Heart left ventricle (tissue), 16 donors: ENCODE measurements at places on chromosomes 5 and 9.

GRCh38 chr9:35566417-35566816, 38.6 kb upstream of the TESK1 start:
- no peak overlapping the region for H3K4me3 ChIP-seq
- H3K27me3 ChIP-seq, result no peaks in the 10 kb centered on the region
- no peak overlapping the region for H3K27ac ChIP-seq
- peaks cover 30% of the 10 kb centered on the region for H3K4me1 ChIP-seq
- peaks cover 2% of the 10 kb centered on the region for H3K36me3 ChIP-seq

GRCh38 chr9:121741228-121741918, 89.9 kb downstream of the DAB2IP start:
- H3K4me3 ChIP-seq, result no peak overlapping the region
- DNase-seq, result no peak
- H3K27ac ChIP-seq, result peak overlapping the region; percentile 91
- H3K4me1 ChIP-seq, result peaks cover 94% of the 10 kb centered on the region

DNA sequence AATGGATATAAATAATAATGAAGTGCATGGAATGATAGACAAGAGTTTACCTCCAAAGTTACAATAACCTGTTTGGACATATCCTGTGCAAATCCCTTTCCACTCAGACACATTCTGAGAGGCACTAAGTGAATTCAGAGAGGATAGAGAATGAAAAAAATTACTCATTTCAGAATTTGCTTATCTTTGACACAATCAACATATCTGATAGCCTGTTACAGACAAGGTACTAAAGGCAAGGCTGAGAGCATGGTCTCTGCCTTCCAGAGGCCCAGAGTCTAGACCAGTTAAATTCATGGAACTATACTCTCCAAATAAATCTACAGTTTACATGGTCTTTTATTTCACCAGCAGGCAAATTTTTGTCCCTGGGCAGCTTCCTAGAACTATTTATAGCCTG, 371.8 kb upstream of the PTGER4 start:
- H3K27me3 ChIP-seq, result no peaks in the 10 kb centered on the region
- no peaks in the 10 kb centered on the region for H3K4me1 ChIP-seq
- no peak overlapping the region for H3K4me3 ChIP-seq
- H3K27ac ChIP-seq, result no peak overlapping the region

- no peak for DNase-seq
- H3K4me1 ChIP-seq, result no peaks in the 10 kb centered on the region
- no peak overlapping the region for H3K4me3 ChIP-seq
These were observed 784.6 kb upstream of the NUDT12 start for GRCh38 chr5:104347119-104347708.

- no peaks in the 10 kb centered on the region for H3K36me3 ChIP-seq
- H3K27ac ChIP-seq, result no peak overlapping the region
- no peaks in the 10 kb centered on the region for H3K27me3 ChIP-seq
- no peak overlapping the region for H3K4me3 ChIP-seq
- DNase-seq, result no peak
- no peaks in the 10 kb centered on the region for H3K4me1 ChIP-seq
These were observed 442.5 kb upstream of the COX7C start for GRCh38 chr5:86175224-86175623.

GRCh38 chr9:99973455-99973854, 67.0 kb downstream of the STX17 start:
- peaks cover 36% of the 10 kb centered on the region for H3K36me3 ChIP-seq
- H3K27ac ChIP-seq, result no peak overlapping the region
- DNase-seq, result no peak
- H3K4me3 ChIP-seq, result no peak overlapping the region

GRCh38 chr5:171622010-171622409, 163.6 kb upstream of the SMIM23 start:
- no peak overlapping the region for H3K4me3 ChIP-seq
- DNase-seq, result no peak
- H3K27ac ChIP-seq, result no peak overlapping the region
- H3K36me3 ChIP-seq, result no peaks in the 10 kb centered on the region
- no peaks in the 10 kb centered on the region for H3K4me1 ChIP-seq
- no peaks in the 10 kb centered on the region for H3K27me3 ChIP-seq

DNA sequence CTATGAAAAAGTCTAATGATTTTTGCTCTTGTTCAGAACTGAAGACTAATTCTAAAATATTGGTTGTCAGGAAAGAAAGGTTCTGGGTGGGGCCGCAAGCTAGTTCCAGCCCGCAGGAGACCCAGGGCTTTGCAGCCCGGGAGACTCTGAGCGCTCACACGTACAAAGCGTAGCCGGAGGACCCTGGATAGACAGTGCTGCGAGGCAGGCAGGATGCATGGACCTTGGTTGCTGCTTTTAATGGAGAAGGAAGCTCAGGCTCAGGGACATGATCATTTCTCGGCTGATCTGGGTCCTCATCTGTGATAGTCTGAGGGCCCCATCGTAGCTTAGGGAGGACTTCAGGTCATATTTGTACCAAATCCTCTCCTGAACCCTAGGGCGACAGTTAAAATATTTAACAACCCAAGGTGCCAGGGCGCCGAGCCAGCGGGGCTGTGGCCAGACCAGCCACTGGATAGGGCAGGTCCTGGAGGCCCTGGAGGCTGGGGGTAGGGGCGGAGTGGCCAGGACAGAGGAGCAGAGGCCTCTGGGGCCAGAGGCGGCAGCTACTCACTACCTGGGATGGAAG, 70.1 kb upstream of the UNC5A start:
- H3K27ac ChIP-seq, result no peak overlapping the region
- H3K27me3 ChIP-seq, result peaks cover 96% of the 10 kb centered on the region
- no peaks in the 10 kb centered on the region for H3K36me3 ChIP-seq
- H3K4me3 ChIP-seq, result no peak overlapping the region

GRCh38 chr5:178461004-178461730, 129.0 kb downstream of the COL23A1 start:
- no peaks in the 10 kb centered on the region for H3K27me3 ChIP-seq
- H3K4me3 ChIP-seq, result no peak overlapping the region
- peaks cover 10% of the 10 kb centered on the region for H3K4me1 ChIP-seq

DNA sequence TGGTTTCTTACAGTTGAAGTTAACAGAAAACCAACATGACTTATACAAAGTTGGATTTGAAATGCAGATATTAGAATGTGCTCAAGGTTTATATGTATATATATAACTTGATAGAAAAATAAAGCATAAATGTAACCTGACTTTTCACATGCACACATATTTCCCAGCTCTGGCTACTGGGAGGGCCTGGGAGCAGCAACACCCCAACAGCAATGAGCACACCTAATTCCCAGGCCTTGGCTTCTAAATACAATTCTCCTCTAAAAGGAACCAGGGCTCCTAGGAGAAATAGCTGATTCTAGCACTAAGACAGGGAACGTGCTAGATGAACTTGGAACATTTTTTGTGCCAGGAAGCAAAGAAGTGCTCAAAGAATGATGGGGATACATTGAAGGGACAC, 42.1 kb downstream of the DENND1A start:
- H3K27me3 ChIP-seq, result no peaks in the 10 kb centered on the region
- no peak overlapping the region for H3K27ac ChIP-seq
- no peaks in the 10 kb centered on the region for H3K4me1 ChIP-seq
- H3K36me3 ChIP-seq, result no peaks in the 10 kb centered on the region
- no peak overlapping the region for H3K4me3 ChIP-seq

- no peak overlapping the region for H3K4me3 ChIP-seq
- H3K27ac ChIP-seq, result no peak overlapping the region
- no peaks in the 10 kb centered on the region for H3K27me3 ChIP-seq
- no peaks in the 10 kb centered on the region for H3K36me3 ChIP-seq
These were observed 21.0 kb upstream of the TBCA start for GRCh38 chr5:77797136-77797535.

DNA sequence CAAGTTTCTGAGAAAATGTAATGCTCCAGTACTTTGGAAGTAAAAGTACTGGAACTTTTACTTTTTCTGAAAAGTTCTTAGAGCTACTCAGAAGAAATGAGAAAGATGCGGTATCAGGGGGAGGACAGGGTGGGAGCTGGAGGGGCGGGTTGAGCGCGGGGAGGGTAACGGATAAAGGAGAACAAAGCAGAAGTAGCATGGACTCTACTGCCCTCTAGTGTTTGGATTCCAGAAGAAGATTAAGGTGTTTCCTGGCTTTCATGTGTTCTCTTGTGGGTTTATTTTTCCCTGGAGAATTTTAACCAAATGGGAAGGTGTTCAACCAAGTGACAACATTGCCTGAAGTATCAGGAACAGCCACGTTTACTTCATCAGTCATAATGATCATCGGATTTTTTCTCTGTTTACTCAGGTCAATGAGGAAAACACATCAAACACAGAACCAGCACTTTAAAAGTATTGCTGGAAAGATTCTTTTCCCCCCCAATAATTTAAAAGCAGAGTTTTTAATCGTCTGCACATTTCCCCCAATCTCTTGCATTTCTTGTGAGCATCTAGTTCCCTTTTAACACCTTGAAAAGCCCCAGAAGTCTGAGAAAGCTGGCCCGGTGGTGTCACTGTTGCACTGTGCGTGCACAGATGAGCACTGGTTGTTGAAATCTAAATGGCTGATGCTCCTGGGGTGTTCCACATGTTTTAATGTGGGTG, 190.6 kb downstream of the MPDZ start:
- H3K4me3 ChIP-seq, result no peak overlapping the region
- no peaks in the 10 kb centered on the region for H3K27me3 ChIP-seq
- H3K27ac ChIP-seq, result no peak overlapping the region
- no peak for DNase-seq
- H3K4me1 ChIP-seq, result no peaks in the 10 kb centered on the region

DNA sequence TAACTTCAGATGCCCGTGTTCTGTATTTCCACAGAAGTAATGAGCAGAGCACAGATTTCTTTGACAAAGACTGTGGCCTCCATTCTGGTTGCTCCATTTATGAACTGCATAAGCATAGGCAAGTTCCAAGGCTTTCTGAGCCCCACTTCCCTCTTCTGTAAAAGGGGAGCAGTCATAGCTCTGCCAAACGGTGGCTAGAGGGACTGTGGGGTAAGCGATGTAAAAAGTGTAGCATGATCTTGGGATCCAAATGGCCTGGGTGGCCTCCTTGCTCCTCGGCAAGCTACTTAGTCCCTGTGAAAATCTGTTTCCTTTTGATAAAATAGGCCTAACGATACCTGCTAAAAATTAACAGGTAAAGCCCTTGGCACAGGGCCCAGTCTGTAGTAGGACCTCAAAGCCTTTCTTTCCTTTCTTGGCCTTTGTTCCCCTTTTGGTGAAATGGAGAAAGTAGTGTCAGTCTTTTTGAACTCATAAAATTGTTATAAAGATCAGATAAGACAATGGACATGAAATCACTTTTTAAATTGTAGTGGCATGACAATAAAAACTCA, 646.6 kb downstream of the ACTL7B start:
- H3K4me3 ChIP-seq, result no peak overlapping the region
- H3K27ac ChIP-seq, result no peak overlapping the region
- no peaks in the 10 kb centered on the region for H3K36me3 ChIP-seq
- no peak for DNase-seq
- H3K27me3 ChIP-seq, result no peaks in the 10 kb centered on the region

- no peak overlapping the region for H3K4me3 ChIP-seq
- DNase-seq, result no peak
- no peak overlapping the region for H3K27ac ChIP-seq
- H3K4me1 ChIP-seq, result no peaks in the 10 kb centered on the region
- no peaks in the 10 kb centered on the region for H3K27me3 ChIP-seq
These were observed 344.1 kb downstream of the PLK2 start for GRCh38 chr5:58115811-58116210.

DNA sequence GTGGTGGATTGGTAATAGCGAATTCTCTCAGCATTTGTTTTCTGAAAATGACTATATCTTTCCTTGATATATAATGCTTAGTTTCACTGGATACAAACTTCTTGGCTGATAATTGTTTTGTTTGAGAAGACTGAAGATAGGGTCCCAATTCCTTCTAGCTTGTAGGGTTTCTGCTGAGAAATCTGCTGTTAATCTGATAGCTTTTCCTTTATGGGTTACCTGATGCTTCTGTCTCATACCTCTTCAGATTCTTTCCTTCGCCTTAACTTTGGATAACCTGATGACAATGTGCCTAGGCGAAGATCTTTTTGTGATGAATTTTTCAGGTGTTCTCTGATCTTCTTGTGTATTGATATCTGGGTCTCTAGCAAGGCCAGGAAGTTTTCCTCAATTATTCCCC, 94.7 kb upstream of the ACO1 start:
- H3K27ac ChIP-seq, result no peak overlapping the region
- no peaks in the 10 kb centered on the region for H3K27me3 ChIP-seq
- H3K36me3 ChIP-seq, result no peaks in the 10 kb centered on the region
- H3K4me3 ChIP-seq, result no peak overlapping the region

DNA sequence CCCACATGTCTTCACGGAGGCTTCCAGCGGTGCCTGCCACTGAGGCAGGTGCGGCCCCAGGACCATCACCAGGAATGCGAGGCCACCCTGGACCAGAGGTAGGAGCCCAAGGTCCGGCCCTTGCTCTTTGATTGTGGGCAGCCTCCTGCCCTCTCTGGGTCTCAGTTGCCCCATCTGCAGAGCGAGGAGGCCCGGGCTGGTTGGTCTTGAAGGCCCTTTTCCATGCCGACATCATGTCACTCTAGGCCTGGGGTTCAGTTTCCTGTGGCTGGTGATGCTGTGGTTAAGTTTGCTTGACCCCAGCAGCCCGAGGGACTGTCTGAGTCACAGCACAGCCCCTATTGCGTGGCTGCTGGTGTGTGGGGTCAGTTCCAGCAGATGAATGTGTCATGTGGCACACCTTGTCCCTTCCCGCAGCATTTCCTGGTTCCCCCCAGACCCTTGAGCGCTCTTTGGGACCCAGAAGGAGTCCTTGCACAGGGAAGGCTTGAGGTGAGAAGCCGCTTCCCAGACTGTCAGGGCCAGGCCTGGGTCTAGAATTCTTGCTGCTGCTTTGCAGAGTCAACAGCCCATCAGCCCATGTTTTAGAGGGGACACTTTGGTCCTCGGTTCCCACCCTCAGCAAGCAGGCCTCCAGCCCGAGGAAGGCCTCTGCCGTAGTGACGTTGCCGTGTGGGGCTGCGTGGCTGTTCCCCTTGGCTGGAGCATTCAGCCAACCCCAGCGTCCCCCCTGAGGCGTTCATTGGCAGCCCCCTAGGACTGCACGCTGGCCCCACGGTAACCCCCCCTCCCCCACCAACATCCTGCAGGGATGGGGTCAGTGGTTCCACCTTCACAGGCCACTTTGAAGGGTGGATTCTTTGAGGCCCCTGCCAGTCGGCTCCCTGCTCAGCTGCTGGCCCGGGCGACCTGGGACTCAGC, 31.0 kb upstream of the HMCN2 start:
- H3K27me3 ChIP-seq, result no peaks in the 10 kb centered on the region
- DNase-seq, result no peak
- H3K4me1 ChIP-seq, result peaks cover 7% of the 10 kb centered on the region
- H3K27ac ChIP-seq, result no peak overlapping the region
- no peak overlapping the region for H3K4me3 ChIP-seq
- no peaks in the 10 kb centered on the region for H3K36me3 ChIP-seq

GRCh38 chr5:142561029-142561428, 124.9 kb downstream of the FGF1 start:
- no peak for DNase-seq
- H3K4me1 ChIP-seq, result no peaks in the 10 kb centered on the region
- H3K4me3 ChIP-seq, result no peak overlapping the region
- H3K27ac ChIP-seq, result no peak overlapping the region
